Midbrain (tissue), 1 donor: ENCODE measurements at places on chromosomes 3 and 15.

DNA sequence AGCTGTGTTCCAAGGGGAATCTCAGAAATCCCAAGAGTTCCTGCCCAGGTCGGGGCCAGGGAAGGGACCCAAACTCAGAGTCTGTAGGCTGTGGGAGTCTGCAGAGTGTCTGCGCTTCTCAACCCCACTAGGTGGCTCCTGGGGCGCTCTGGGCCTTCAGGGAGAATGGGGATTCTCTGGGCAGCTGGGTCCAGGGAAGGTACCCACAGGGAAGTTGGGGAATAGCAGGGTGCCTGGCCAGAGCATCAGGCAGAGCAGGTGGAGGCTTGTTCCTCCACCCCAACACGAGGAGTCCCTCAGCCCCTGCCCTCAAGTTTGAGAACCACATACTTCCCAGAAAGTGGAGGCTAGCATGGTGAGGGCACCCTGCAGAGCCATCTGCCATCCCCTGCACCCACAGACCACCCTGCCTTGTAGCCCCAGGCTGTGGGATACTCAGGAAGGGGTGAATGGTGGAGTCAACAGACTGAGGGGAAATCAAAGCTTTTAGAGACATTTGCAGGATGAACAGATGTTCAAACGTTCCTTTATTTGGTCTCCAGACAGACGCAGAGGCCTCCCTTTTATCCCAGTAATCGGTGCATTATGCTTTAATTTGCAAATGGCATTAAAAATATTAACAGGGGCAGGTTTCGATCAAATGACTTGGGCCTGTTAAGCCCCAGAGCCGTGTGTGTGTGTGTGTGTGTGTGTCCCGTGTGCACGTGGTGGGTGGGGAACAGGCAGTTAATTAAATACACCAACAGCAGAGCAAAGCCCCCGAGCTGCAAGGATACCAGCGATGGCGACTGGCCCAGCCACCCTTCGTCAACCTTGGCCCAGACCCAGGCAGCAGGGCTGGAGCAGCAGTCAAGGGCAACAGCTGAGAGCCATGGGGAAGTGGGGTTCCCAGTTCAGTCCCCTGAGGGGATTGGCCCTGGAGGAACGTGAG, 57.7 kb downstream of the DNAJB8 start:
- DNase-seq: no peak

- no peak for DNase-seq
Measured at GRCh38 chr3:99625237-99625622, 13.2 kb upstream of the COL8A1 start.

GRCh38 chr15:69486481-69487110, 34.0 kb downstream of the RPLP1 start:
- no peak for DNase-seq

DNA sequence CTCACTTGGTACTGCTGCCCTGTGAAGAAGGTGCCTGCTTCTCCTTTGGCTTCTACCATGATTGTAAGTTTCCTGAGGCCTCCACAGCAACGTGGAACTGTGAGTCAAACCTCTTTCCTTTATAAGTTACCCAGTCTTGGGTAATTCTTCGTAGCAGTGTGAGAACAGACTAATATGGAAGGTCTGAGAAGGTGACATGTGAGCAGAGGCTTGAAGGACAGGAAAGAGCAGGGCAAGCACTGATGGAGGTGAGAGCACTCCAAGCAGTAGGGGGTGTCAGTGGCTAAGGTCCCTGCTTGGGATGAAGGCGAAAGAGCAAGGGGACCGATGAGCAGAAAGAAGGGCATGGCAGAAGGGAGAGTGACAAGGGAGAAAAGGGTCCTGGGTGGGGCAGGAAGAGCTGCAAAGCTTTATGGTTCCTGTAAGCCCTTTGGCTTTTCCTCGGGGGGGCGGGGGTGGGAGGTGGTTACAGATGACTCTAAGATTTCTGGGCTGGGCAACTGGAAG, 3.5 kb downstream of the EIF4E3 start:
- no peak for DNase-seq

- no peak for DNase-seq
Measured at GRCh38 chr3:139307601-139308555, 35.9 kb upstream of the MRPS22 start.

- DNase-seq: no peak
Measured at GRCh38 chr3:22728406-22728805, 474.7 kb upstream of the UBE2E2 start.

GRCh38 chr3:15948388-15948787, 150.6 kb upstream of the ANKRD28 start:
- peak; percentile 5 for DNase-seq

GRCh38 chr15:31034152-31034551, 42.7 kb upstream of the MTMR10 start:
- no peak for DNase-seq

- DNase-seq: no peak
Measured at GRCh38 chr3:114690911-114691310, 397.1 kb downstream of the TIGIT start.

DNA sequence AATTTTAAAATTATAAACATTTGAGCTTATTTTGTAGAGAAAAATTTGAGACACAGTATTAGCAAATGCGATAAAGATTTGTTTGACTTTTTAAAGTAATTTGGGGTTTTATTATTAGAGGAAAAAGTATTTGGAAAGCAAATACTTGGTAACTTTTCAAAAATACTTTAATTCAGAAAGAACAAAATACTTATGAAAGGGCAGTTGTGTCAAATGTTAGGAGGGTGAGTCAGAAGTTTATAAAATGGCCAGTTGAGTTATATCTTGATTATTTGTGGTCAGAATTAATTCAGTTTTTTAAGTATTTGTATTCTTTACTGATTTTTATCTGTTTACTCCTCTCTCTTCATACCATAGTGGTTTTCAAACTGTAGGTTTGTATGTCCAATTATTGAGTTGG, 12.1 kb downstream of the LACTB start:
- DNase-seq: no peak

GRCh38 chr3:29618395-29619282, 337.8 kb downstream of the RBMS3 start:
- peak; percentile 7 for DNase-seq

DNA sequence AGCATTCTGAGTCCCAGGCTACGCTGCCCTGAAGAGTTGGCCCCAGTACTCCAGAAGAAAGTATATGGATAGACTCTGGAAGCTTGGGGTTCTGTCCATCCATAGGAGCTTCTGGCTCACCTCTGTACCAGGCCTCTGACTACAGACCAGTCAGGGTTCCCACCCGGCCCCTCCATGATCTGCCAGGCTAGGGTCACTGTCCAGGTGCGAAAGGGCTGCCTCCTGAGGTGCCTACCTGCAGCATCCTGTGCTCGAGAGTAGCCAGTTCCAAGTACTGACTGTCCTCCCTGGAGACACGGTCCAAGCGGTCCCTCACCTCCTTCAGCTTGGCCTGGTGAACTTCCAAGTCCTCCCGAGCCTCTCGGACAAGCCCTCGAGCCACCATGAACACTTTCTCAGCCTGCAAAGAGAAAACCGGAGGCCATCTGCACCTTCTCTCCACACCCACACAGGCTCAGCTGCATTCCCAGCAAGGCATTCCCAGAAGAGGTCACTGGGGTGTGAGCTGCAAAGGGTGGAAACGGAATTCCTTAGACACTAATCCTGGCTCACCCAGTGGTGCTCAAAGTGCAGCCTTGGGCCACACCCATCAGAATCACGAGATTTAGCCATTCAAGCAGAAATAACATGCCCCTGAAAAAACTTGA, 3.7 kb upstream of the PLXNB1 start:
- no peak for DNase-seq

GRCh38 chr3:148992635-148993255, 1.4 kb downstream of the GYG1 start:
- DNase-seq: no peak

DNA sequence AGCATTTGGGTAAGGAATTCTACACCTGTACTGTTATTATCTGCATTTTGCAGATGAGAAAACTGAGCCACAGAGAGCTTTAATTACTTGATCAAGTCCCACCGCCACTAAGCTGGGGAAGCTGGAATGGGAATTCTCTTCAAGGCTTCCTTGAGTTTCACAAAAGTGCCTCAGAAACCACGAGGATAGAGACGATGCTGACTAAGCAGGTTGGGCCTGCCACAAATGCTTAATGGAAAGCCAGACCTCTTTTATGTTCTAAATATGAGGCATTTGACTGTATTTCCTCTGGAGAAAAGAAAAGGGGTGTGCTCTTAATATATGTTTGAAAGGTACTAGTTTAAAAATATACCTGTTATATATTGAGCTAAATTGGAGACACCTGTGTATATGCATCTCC, 34.7 kb downstream of the ADAMTS9 start:
- DNase-seq: no peak

DNA sequence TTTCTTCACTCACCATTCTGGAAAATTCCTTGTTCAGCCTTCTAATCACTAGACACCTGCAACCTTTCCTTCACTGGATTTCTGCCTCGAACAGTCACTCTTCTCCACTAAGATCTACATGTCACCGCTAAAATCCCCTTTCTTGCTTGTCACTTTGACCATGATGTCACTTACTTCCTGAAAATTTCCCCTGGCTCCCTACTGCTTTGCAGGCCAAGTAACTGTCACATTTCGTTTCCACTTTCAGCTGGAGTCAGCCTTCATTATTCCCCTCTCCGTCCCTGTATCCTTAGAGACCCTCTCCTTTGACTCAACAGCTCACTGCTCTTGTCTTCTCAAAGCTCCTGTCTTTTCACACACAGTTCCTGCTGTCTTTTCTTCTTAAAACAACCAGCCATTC, 15.9 kb downstream of the CHL1 start:
- no peak for DNase-seq

DNA sequence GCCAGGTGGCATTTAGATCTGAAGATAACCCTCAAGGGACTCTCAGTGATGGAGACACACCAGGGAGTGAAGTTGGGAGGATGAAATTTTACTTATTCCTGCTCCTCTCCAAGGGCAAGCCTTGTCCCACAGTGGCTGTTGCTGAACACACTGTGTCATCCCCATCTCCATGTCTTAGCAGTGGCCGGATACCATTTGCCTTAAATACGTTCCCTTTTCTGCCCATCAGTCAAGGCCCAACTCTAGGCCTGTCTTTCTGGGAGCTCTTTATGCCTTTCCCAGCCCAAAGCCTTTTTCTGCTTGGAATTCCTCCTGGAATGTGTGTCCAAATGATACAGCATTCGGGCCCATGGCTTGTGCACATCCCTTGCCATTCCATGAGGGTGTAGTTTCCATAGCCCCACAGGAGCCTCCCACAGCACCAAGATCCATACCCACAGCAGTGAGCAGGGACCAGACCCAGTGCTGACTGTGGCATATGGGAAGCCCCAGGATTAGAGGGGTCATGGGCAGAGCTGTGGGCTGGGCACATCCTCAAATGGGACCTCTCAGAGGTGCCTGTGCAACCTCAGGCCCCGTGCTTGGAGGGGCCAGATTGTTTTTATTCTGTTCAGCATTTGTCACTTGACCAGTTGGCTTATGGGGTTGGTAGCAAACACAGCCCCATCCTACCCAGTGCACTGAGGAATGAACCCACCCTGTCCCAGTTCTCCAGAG, 63.7 kb upstream of the PRR23C start:
- DNase-seq: no peak

GRCh38 chr3:105254154-105254553, 112.6 kb upstream of the ALCAM start:
- no peak for DNase-seq

DNA sequence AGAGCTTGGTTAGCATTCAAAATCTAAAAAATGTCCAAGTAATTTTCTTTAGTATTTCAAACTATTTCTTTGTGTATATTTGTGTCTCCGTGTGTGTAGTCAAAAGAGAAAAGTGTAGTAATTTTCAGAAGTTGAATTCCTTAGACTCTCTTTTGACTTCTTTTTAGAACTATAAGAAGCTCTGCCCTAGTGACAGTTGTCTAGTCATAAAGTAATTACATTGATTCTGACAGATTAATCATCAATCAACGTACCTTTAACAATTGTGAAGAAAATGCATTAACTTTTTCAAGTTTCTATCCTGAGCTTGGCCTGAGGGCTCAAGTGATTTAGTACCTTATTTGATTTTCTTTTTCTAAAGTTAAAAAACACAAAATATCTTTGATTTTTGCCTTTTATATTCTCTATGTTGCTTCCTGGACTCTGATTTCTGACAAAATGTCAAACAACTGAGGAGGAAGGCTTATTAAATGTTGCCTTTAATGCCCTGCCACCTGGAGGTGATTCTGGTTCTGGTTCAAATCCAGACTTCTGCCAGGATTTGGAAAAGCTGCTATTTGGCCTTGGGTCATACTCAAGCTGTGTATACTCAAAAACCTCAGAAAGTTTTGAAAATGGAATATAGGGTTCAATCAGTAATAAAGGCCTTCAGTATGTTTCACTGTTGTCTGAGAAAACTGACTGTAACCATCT, 653.6 kb downstream of the NSUN3 start:
- no peak for DNase-seq

GRCh38 chr3:195613468-195614069, 29.8 kb upstream of the APOD start:
- no peak for DNase-seq

DNA sequence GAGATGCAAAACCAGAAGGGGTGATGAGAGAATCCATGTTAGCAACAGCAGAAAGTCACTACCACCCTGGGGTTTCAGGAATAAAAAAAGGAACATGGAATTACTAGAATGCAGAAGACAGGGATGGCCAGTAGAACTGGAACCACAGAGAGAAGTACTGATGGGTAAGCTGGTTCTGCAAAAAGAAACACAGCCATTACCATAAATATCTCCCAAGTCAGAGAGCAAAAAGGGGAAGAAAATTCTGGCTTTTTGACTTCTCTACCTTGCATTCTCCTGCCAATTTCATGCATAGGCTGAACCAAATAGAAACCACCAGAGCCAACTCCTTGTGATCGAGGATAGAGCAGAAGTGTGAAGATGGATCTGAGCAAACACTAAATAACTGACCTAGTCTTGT, 550.4 kb upstream of the NAALADL2 start:
- DNase-seq: peak; percentile 18

DNA sequence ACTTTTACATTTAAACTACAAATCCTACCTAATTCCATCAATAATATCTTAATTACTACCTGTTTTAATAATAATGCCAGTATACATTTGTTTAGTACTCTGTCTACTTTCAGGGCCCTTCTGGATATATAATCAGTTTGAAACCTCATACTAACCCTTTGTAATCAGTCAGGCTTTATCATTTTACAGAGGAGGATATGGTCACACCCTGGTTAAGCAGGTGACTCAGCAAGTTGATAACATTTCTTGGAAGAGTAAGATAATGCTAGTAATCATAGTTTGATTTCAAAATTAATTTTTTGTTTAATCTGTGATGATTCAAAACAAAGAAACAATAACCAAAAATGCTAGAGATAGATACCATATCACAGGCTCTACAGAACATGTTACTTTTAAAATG, 208.2 kb upstream of the MANF start:
- no peak for DNase-seq

DNA sequence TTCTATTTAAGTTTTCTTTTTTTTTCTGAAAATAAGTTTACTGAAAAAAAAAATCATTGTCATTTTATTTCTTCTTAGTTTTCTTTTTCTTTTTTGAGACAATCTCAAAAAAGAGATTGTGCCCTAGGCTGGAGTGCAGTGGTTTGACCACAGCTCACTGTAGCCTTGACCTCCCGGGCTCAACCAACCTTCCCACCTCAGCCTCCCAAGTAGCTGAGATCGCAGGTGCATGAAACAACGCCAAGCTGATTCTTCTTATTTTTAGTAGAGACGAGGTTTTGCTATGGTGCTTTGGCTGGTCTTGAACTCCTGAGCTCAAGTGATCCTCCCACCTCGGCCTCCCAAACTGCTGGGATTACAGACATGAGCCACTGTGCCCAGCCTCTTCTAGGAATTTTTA, 65.7 kb upstream of the OSTN start:
- DNase-seq: no peak

- DNase-seq: no peak
Measured at GRCh38 chr15:57784081-57784511, 77.6 kb downstream of the POLR2M start.

GRCh38 chr3:70501561-70501960, 189.1 kb upstream of the MDFIC2 start:
- DNase-seq: no peak
